ENCODE measurements at places on chromosomes 7 and 10.

DNA sequence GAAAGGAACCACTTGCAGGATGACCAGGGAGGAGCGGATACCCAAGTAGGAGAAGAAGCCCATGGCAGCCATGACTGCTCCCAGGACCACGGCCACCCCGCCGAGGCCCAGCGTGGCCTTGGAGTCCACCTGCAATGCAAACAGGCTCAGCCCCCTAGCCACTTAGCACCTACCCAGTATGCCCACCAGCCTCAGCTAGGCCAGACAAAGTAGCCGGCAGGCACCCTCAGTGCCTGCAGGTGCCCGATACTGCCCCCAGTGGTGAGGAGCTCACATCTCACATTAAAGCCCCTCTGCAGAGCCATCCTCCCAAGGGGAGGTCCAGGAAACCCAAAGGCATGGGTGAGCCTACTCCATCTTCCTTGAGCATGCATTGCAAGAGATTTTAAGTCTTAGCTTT is 6.6 kb downstream of the NPC1L1 start:
- DNase-seq = peak; percentile 19

- DNase-seq = no peak
Measured at GRCh38 chr7:95101422-95101821, 194.0 kb downstream of the PPP1R9A start.

DNA sequence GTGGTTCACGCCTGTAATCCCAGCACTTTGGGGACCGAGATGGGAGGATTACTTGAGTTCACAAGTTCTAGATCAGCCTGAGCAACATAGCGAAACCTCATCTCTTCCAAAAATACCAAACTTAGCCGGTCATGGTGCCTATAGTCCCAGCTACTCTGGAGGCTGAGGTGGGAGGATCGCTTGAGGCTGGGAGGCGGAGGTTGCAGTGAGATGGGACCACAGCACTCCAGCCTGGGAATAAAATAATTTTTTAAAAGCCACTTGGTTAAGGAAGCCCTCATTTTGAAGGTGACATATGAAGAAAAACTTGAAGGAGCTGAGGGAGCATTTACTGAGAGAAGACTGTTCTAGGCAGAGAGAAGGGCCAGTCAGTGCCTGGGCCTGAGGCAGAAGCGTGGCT is 4.2 kb upstream of the EZH2 start:
- no peak for DNase-seq

DNA sequence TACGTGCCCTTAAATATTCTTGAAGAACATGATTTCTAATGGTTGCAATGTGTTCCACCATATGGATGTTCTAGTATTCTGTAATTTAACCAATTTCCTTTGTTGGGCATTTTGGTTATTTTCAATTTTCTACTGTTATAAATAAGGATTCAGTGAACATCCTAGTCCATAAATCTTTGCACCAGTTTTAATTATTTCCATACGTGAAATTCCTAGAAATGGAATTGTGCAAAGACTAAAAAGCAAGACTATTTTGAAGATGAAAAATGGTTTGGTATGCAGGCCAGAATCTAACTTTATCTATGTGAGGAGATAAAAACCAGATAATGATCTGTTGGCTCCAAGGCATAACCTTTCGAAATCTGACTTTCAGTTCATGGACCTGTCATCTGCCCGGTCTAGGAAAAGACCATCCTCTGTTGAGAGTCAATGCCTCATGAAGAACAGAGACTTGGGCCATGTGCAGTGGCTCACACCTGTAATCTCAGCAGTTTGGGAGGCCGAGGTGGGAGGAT is 633.2 kb upstream of the NRP1 start:
- no peak for DNase-seq

DNA sequence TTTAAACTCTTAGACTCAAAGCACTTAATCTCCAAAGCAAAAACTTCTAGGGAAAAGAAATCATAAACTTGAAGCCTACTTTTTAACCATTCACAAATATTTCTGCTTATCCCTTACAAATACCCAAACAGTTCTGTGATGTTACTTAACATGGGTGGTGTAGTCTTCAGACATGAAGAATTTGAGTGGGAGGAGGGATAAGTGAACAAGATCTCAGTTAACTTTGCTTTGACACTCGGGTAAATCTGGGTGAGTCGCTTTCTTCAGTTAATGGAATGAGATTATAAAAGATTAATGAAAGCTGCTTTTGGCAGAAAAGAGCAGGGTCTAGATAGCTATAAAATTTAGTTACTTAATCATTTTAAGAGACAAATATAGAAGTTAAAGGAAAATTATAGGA is 47.5 kb downstream of the RNF133 start:
- peak; percentile 51 for DNase-seq

GRCh38 chr10:35640474-35640873 is 1.6 kb downstream of the FZD8 start:
- DNase-seq = peak; percentile 73

GRCh38 chr10:63901881-63902280 is 380.7 kb downstream of the REEP3 start:
- DNase-seq = no peak

DNA sequence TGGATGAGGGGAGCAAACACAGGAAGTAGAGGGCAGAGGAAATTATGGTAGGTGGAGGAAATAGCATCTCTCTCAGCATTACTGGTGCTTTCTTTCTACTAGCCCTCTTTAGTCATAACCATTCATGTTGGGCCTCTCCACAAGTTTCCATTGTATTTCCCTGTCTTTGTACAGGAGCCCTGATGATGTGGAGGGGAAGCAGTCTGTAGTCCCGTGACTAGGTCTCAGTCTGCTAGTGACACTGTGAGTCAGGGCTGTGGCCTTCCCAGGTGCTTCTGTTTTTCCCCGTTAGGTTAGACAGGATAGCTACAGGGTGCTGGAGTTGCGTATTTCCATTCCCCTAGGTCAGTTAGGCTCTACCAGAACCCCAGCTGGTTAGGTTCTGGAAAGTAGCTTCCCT is 82.9 kb upstream of the NAMPT start:
- DNase-seq = no peak

GRCh38 chr7:78052112-78052511 is 253.5 kb downstream of the PHTF2 start:
- DNase-seq = no peak

DNA sequence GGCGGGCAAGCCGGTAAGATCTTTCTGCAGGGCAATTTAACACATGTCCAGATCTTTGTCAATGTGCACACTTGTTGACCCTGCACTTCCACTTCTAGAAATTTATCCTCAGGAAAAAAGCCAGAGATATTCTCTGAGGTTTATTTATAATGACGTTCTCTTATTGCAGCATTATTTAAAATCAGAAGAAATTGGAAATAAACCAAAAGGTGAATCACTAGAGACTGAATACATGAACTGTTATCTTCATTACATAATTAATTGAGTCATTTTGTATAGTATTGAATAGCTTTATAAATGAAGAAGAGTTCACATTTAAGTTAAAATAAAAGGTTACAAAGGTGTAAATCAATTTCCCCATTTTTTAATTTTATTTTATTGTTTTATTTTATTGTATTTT is 16.3 kb upstream of the SAR1A start:
- DNase-seq = peak; percentile 56

DNA sequence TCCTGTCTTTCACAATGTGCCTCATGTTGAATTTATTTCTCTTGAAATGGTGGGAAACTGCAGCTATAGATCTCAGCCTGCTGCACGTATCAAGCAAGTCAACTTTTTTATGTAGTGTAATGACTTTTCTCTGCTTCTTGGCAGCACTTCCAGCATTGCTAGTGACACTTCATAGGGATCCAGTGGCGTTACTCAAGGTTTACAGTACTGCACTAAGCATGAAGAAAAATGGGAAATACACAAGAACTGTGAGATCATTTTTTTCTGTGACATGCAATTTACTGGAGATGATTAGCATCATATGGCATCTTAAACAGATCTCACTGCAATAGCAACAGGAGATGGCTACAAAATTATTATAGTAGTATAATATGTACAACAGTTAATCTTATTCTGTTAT is 90.9 kb downstream of the POLR1F start:
- DNase-seq = peak; percentile 27

- no peak for DNase-seq
Measured at GRCh38 chr10:21196822-21197395, 299.8 kb upstream of the NEBL start.

- no peak for DNase-seq
Measured at GRCh38 chr10:123550675-123551096, 115.5 kb upstream of the GPR26 start.

- DNase-seq = no peak
Measured at GRCh38 chr7:356087-356486, 66.1 kb downstream of the FOXL3 start.

- DNase-seq = peak; percentile 83
Measured at GRCh38 chr7:127865466-127865865, 165.8 kb downstream of the LRRC4 start.

DNA sequence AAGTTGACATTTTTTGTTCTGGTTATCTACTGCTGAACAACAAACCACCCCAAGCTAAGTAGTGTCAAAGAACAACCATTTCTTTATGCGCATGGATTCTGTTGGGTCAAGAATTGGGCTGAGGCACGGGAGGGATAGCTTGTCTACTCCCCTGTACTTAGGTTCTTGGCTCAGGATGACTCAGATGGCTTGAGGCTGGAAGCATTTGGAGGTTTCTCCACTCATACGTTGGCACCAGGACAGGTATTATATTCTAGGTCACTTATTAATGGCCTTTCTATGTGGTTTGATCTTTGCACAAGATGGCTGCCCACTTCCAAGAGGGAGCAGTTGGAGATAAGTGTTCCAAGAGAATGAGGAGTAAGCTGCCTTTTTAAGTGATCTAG is 11.8 kb upstream of the TFAM start:
- DNase-seq = peak; percentile 13

- peak; percentile 41 for DNase-seq
Measured at GRCh38 chr7:151060416-151061212, 1.2 kb downstream of the SLC4A2 start.

- no peak for DNase-seq
Measured at GRCh38 chr7:7709291-7709690, 9.1 kb downstream of the RPA3 start.

- DNase-seq = no peak
Measured at GRCh38 chr7:71682181-71682580, 550.2 kb downstream of the GALNT17 start.

GRCh38 chr7:50679218-50680007 is 103.3 kb downstream of the GRB10 start:
- DNase-seq = peak; percentile 50

DNA sequence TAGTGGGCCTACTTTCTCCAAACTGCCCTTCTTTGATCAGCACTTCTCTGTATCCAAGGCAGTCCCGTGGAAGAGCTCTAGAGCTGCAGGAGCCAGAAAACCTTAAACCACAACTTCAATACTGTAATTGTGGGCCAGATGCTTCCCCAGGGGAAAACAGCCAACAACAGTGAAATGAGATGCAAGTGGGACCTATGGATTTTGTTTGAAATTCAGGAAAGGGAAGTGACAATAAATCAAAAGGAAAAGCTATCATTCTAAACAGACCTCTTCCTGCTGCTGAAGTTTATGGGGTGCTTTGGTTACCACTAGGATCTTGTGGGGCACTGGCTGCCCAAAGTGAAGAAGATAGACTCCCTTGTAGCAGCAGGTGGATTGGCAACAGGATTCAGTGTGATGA is 1031.7 kb downstream of the LRMDA start:
- no peak for DNase-seq

GRCh38 chr7:157674027-157674714 is 337.4 kb downstream of the DNAJB6 start:
- no peak for DNase-seq

DNA sequence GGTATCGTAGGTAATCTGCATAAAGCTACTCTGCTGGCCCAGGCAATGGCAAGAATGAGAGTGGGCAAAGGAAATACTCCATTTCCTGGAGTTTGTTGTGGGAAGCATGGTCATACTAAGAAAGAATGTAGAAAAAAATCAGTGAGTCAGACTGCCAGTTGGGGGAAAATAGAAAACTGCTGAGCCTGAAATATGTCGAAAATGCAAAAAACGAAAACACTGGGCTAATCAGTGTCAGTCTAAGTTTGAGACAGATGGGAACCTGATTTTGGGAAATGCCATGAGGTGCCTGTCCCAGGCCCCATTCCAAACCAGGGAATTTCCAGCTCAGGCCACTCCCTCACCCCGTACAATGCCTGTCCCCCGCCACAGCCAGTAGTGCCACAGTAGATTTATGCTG is 150.0 kb downstream of the ZNF33B start:
- DNase-seq = peak; percentile 37

DNA sequence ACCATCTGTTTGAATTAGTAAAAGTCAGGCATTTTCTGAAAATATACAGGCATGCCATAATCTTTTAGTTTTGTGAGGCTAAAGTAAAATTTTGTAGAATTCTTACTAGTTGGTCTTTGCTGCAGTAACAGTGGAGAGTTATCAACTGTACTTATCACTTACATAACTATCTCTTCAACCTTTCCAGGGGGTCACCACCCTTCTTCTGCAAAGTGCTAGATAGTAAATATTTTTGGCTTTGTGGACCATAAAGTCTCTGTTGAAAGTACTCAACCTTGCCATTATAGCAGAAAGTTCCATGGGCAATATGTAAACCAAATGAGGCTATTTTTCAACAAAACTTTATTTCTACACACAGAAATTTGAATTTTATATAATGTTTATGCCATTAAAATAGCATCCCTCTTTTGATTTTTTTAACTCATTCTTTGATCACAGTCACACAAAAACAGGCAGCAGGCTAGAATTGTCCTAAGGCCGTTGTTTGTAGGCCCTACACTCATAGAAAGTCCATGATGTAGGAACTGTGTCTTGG is 59.5 kb upstream of the KLF6 start:
- DNase-seq = no peak

- DNase-seq = peak; percentile 66
Measured at GRCh38 chr10:114541081-114541796, 116.8 kb downstream of the ABLIM1 start.

- no peak for DNase-seq
Measured at GRCh38 chr7:101869901-101870290, 52.5 kb downstream of the CUX1 start.

DNA sequence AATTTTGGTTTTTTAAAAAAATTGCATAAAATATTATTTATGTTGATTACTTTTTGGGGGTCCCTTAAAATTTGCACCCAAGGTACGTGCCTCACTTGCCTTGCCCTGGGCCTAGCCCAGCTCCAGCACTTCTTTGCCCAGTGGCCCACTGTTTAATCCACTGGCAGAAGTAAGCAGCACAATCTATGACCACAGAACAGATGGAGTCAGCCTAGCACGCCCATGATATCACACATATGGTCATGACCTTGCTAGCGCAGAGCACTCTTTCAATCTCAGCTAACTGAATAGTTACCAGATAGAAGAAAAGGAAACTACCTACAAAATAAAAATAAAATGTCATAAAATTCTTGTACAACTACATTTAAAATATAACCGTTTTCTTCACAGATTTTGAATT is 5.6 kb downstream of the OGA start:
- no peak for DNase-seq

GRCh38 chr7:103752995-103753394 is 236.5 kb downstream of the RELN start:
- DNase-seq = peak; percentile 28

- no peak for DNase-seq
Measured at GRCh38 chr7:109462171-109462570, 892.5 kb downstream of the DNAJB9 start.

DNA sequence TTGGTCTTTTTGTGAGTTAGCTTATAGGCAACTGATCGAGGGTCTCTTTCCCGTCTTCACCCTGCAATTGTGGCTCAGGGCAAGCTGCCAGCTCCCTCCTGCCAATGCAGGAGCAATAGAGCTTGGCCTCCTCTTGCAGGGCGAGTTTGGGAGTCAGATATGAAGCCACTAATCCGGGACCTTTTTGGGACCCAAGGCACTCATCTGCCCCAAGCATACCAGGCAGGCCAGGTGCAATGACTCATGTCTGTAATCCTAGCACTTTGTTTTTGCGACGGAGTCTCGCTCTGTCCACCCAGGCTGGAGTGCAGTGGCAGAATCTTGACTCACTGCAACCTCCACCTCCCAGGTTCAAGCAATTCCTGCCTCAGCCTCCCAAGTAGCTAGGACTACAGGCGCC is 21.1 kb downstream of the LIMK1 start:
- peak; percentile 55 for DNase-seq

Measured in iris pigment epithelial cell (primary cell).